ENCODE measurements at places on chromosomes 13 and 19.

GRCh38 chr13:71096421-71096820 is 770.6 kb downstream of the DACH1 start:
- DNase-seq = no peak

DNA sequence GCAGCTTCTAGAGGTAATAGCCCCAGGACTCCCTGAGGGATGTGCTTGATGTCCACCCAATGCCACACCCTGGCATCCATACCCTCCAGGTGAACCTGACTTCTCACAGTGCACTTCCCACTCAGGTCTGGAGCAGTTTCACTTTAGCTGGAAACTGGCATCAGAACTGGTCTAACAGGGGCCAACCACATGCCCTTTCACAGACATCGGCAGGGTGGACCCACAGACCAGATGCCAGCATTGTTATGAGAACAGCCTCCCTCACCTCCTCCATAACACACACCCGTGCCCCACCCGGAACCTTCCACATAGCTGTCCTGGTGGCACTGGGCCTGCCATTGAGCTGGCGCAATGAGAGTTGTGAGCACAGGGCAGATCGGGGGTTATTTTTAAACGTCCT is 77.4 kb upstream of the GPR12 start:
- no peak for DNase-seq

DNA sequence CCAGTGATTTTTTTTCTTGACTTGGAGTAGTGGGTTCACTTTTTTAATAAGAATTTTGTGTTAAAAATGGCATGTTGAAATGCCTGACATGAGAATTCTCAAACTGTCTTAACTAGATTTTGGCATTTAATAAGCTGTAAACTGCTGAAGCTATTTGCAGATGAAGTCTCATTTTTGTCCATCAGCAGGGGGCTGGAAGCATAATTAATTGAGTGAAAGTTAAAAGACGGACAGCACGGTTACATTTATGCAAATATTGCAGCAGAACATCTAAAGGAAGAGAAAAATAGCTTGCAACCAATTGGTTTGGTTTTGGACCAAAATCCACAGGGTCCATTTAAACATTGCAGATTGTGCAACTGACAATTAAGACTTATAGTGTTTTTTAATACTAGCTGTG is 837.3 kb upstream of the KLHL1 start:
- no peak for DNase-seq

DNA sequence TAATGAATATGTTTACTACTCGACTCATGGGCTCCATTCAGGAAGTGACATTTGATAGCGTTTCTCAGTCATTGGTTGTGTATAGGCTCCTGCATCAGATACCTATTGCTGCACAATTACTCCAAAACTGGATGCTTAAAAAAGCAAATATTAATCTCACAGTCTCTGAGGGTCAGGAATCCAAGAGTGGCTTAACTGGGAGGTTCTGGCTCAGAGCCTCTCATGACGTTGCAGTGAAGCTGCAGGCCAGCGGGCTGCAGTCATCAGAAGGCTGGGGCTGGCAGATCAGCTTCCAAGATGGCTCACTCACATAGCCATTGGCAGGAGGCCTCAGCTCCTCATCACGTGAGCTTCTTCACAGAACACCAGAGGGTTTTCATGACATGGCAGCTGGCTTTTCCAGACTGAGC is 525.1 kb upstream of the NBEA start:
- DNase-seq = no peak

DNA sequence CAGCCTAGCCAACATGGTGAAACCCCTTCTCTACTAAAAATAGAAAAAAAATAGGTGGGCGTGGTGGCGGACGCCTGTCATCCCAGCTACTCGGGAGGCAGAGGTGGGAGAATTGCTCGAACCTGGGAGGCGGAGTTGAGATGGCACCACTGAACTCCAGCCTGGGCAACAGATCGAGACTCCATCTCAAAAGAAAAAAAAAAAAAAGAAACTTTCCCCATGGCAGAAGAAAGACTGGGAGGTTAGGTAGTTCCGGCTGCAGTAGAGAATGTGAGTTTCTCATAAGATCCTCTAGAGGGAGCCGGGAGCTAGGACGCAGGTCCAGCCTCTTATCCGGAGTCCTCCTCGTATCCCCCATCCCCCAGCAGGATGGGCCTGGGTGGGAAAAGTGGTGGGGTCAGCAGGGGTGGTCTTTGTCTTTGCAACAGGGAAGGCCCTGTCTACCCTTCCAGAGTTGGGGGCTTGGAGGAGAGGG is 13.2 kb upstream of the CREB3L3 start:
- DNase-seq = no peak
